Activated CD4-positive, alpha-beta T cell treated with anti-CD3 and anti-CD28 coated beads, Interleukin-2, amount 50 U/mL, for 4 hours (primary cell): ENCODE measurements at places on chromosomes 2 and 18.

GRCh38 chr2:145723872-145724271 is 1204.0 kb upstream of the ZEB2 start:
- no peak for DNase-seq

GRCh38 chr2:149715005-149715592 is 127.5 kb upstream of the MMADHC start:
- no peak for DNase-seq

- DNase-seq = no peak
Observed at GRCh38 chr2:2633017-2633416, 301.9 kb upstream of the MYT1L start.

GRCh38 chr2:162545254-162545653 is 201.3 kb downstream of the GCA start:
- DNase-seq = no peak

DNA sequence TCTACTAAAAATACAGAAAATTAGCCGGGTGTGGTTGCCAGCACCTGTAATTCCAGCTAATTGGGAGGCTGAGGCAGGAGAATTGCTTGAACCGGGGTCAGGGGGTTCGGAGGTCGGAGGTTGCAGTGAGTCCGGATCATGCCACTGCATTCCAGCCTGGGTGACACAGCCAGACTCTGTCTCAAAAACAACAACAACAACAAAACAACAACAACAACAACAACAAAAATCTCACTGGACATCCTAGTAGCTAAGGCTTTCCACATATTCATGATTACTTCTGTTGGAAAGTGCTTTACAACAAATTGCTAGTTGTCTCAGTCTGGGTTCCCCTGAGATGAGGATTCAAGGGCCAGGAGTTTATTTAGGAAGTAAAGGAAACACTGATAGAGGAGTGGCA is 4.3 kb upstream of the MROH2A start:
- DNase-seq = no peak

- DNase-seq = no peak
Observed at GRCh38 chr2:191607096-191607495, 70.8 kb upstream of the NABP1 start.

GRCh38 chr18:76466410-76466991 is 28.5 kb downstream of the ZNF516 start:
- DNase-seq = no peak

DNA sequence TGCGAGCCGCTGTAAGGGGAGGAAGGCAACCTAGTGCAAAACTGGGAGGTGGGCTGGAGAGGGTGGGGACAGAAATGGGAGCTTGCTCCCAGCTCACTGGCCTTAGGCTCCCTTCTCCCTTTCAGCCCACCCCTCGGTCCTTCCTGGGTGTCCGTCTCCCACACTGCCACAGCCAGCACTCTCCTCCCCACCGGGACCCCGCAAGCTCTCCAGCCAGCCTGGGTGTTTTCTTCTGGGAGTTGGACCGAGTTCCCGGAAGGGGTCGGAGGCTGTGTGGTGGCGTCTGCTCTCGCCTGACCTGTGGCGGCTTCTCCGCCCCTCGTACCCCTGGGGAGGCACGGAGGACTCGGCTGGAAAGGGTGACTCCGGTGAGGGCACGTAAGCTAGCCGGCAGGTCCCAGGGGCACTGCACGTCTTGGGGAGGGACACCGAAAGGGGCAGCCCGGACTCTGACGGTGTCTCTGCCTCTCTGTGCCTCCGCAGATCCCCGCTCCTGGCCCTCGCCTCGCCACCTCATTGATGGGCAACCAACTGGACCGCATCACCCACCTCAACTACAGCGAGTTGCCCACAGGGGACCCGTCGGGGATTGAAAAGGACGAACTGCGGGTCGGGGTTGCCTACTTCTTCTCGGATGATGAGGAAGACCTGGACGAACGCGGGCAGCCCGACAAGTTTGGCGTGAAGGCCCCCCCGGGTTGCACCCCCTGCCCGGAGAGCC is 1.1 kb downstream of the LRATD1 start:
- no peak for DNase-seq

GRCh38 chr2:150282771-150283371 is 204.6 kb downstream of the RND3 start:
- no peak for DNase-seq

DNA sequence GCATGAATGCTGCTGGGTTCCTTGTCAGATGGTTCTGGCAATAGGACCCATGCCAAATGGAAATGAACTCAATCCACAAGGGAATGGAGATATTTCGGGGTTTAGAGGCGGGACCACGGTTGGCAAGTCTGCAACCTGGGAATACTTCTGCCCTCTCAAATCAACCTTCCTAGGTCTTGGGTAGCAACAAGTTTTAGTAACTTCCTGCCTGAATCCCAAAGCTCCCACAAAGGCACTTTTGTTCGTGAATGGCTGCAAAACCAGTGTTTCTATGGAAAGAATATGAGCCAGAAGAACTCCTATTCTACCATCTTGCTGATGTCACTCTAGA is 790.1 kb upstream of the SLC8A1 start:
- DNase-seq = no peak

DNA sequence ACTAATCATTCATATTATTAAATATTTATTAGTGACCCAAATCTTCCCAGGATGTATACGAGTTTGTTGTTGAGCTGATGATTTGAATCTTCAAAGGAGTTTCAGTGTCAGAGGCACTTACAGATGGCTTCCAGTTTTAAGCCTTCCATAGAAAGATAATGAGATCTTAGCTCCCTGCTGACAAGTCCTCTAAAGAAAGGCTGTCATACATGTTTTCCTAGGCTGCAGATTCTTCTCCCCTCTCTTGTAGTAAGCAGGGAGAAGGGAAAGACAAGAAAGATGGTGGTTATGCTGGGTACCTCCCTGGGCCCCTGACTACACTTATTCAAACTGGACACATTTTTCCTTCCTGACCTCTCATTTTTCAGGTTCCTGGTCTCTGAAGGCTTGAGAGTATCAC is 8.1 kb upstream of the GAREM1 start:
- no peak for DNase-seq

- no peak for DNase-seq
Observed at GRCh38 chr2:152465541-152465940, 130.6 kb downstream of the FMNL2 start.

GRCh38 chr18:49510393-49511115 is 23.5 kb upstream of the C18orf32 start:
- peak; percentile 40 for DNase-seq

GRCh38 chr18:13397504-13398163 is 179.1 kb downstream of the LDLRAD4 start:
- no peak for DNase-seq

- no peak for DNase-seq
Observed at GRCh38 chr2:70966681-70967080, 11.7 kb upstream of the ANKRD53 start.

DNA sequence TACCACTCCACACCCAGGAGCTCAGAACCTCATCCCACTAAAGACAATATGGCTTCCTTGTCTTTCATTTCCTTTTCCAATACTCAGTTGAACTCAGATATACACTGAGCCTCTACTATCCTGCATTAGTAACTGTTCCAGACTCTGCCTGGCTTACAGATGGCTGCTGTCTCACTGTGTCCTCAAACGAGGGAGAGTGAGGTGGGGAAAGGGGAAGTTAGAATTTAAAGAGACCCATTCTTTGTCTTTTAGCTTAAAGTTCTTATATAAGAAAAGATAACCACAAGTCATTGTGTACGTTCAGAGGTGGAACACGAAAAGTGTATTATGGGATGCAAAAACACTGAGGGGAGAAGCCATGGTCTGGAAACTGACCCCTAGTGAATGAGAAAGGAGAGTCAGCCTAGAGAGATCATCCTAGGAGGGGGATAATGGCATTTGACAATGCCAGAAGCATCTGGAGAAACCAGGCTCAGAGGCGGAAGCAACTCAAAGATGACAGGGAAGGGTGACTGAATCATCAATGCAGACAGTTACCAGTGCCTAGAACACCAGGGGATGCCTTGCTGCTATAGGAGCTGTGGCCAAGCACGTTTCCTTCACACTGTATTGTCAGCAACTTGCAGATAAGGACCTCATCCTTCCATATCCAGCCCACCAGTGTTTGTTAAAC is 170.7 kb downstream of the CYRIA start:
- no peak for DNase-seq

DNA sequence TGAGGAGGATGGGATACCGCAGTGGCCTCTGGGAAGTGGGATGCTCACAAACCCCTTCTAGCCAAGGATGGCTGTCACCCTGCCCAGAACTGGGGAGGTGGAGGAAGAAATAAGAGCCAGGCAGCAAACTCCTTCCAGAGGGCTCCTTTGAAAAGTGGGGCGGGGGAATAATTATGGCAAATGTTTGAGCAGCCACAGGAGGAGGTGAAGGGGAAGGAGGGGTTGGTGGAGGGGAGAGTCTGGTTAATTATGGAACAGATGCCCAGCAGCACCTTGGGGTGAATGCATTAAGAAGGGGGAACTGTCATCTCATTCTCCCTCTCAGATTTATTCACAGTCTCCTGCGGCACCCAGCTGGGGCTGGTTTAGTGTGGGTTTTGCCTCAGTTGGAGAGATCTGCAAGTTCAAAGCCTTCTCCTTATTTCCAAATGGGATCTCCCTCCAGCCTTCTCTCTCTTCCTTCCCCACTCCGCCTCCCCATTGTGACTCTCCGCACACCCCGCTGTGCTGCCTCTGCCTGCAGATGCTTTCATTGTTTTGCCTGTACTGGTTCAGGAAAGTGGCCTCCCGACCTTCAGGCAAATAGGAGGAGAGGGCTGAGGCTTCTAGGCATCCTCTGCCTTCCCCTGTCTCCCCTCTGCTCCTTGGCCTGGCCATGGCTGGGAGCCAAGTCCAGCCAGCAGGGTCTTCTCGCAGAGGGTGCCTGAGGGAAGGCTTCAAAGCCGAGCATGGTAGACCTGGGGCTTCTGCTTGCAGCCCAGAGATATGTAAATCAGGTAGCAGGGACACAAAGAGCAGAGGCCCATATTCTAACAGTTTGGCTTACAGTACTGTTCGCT is 457.2 kb upstream of the MEX3C start:
- DNase-seq = no peak

DNA sequence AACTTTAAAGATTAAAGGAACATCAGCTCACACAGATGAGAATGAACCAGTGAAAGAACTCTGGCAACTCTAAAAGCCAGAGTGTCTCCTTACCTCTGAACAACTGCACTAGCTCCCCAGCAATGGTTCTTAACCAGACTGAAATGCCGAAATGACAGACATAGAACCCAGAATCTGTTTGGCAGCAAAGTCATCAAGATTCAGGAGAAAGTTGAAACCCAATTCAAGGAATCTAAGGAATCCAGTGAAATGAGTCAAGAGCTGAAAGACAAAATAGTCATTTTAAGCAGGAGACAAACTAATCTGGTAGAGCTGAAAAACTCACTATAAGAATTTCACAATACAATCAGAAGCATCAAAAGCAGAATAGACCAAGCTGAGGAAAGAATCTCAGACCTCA is 72.0 kb downstream of the STRADB start:
- DNase-seq = no peak

DNA sequence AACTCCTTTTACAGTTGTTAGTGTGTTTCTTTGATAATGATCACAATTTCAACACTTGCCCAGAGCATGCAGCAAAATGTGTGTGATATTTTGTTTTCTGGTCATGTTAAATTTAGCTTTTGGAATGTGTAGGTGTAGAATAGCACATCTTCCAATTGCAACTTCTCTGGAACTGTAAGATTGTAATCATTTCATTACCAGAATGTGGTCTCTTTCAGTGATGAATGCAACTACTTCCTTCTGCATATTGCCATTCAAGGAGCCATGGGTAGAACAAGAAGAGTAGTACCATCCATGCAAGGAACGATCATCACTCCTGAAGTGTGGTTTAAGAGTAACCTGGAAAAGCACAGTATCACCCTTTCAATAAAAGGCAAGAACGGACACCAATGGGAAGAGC is 548.8 kb upstream of the ZNF804A start:
- DNase-seq = no peak

DNA sequence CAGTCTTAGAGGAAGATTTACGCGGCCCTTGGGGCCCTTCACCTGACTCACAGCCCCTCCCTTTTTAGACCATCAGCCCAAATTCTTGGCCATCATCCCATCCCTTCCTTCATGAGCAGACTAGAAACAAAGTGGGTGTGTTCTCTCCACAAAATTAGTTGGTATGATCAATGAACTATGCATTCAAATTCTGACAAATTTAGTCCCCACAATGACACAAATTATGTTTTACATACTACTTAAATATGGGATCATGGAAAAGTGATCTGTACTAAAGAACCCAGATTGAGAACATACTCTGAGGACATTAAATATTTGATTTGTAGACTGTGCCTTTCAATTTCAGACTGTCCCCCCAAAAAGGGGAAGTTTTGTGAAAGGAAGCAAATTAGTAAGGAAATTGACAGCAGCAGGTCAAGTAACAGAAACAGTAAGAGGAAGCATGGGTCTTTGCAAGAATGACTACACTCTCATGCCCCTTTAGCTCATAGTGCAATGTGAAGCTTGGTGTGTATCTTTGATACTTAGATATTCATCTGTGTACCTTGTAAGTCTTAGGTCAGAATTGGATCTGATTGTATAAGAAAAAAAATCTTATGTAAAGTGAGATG is 2.2 kb upstream of the MAPRE2 start:
- DNase-seq = no peak

DNA sequence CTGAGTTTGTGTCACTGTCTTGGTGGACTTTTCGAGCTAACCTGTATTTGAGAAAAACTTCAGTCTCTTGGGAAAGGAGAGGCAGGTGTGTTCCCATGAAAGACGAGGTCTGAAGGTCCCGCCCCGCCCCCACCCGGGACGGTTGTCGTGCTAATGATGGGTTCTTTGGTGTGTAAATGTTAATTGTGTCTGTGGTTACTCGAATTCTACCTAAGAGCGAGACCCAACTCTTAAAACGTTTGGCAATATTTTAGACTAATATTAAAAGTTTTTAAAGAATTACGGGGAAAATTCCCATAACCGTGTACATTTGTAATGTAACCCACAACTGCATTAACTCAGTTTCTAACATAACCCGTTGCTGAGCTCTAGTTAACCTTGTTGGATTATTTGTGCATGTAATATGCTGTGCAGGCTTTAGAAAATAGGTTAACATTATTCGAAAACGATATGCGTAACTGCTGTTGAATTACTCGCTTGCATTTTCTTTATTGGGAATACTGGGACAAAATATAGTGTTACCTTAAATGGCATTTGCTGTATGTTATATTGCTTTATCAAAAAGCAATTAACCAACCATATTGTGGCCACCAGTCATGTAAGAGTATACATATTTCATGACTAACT is 833 bp downstream of the EPB41L5 start:
- DNase-seq = no peak

DNA sequence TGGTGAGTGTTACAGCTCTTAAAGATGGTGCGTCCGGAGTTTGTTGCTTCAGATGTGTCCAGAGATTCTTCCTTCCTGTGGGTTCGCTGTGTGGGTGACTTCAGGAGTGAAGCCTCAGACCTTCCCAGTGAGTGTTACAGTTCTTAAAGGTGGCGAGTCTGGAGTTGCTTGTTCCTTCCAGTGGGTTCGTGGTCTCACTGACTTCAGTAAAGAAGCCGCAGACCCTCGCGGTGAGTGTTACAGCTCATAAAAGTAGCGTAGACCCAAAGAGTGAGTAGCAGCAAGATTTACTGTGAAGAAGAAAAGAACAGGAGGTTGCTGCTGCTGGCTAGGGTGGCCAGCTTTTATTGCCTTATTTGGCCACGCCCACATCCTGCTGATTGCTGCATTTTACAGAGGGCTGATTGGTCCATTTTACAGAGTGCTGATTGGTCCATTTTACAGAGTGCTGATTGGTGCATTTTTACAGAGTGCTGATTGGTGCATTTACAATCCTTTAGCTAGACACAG is 34.0 kb upstream of the SPTBN1 start:
- DNase-seq = peak; percentile 1

- no peak for DNase-seq
Observed at GRCh38 chr18:70382017-70382416, 93.2 kb downstream of the SOCS6 start.

GRCh38 chr2:197950006-197950405 is 145.6 kb downstream of the PLCL1 start:
- DNase-seq = no peak

- no peak for DNase-seq
Observed at GRCh38 chr2:35989040-35989439, 366.5 kb upstream of the CRIM1 start.
